Stimulated activated CD8-positive, alpha-beta memory T cell treated with anti-CD3 and anti-CD28 coated beads, Interleukin-12 subunit alpha, Interleukin-12 subunit beta, amount 100 ng/mL, for 4 hours (primary cell): ENCODE measurements at places on chromosomes 12 and 14.

- no peak for DNase-seq
Observed at GRCh38 chr12:473863-474577, 14.3 kb downstream of the B4GALNT3 start.

DNA sequence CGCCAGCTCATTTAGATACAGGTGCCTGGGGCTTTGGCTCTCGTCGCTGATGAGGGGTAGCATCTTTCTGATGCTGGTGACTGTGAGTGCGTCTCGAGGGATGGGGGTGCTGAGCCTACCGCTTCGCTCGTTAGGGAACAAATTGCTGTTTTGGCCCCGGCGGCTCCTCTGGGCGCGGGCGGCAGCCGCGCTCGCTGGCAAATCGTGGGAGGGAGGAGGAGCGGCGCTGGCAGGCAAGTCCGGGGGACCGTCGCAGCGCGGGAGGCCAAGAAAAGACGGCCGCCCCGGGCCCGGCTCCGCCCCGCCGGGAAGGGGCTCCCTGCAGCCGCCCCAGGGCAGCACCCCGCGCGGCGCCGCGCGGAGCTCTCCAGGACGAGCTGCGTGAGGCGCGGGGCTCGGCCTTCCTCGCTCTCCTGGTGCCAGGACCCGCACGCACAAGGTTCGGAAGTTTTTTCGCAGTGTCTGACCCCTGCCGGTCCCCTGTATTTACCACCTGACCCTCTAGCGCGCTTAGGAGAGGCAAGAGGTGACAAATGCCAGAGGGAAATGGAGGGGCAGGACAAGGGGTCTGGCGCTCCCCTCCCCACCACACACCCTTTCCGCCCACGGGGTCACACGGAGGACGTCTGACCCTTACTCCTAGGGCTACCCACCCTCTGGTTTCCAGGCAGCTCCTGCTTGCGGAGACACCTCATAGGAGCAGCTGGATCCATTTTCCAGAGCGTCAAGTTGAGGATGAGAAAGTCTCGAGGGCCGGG, 899 bp upstream of the KCNH3 start:
- DNase-seq = peak; percentile 33

GRCh38 chr14:52876806-52877205, 74.0 kb downstream of the FERMT2 start:
- DNase-seq = no peak

GRCh38 chr14:91027561-91027960, 32.9 kb downstream of the RPS6KA5 start:
- no peak for DNase-seq

GRCh38 chr12:60684988-60685655, 1089.3 kb downstream of the SLC16A7 start:
- DNase-seq = no peak

- no peak for DNase-seq
Observed at GRCh38 chr12:8687846-8688601, 9.8 kb upstream of the RIMKLB start.

DNA sequence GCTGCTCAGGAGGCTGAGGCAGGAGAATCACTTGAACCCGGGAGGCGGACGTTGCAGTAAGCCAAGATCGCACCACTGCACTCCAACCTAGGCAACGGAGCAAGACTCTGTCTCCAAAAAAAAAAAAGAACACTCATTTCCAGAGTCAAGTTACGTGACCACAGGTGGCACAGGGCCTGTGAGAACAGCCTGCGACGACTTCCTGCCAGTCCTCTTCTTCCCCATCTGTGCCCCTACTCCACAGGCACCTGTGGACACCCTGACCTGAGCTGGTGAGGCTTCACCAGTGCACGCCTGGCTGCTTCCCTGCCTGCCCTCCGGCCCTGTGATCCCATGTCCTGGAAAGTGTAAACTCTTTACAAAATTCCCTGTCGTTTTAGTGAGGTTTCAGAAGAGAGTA, 77.7 kb downstream of the PPP2R5C start:
- DNase-seq = no peak

DNA sequence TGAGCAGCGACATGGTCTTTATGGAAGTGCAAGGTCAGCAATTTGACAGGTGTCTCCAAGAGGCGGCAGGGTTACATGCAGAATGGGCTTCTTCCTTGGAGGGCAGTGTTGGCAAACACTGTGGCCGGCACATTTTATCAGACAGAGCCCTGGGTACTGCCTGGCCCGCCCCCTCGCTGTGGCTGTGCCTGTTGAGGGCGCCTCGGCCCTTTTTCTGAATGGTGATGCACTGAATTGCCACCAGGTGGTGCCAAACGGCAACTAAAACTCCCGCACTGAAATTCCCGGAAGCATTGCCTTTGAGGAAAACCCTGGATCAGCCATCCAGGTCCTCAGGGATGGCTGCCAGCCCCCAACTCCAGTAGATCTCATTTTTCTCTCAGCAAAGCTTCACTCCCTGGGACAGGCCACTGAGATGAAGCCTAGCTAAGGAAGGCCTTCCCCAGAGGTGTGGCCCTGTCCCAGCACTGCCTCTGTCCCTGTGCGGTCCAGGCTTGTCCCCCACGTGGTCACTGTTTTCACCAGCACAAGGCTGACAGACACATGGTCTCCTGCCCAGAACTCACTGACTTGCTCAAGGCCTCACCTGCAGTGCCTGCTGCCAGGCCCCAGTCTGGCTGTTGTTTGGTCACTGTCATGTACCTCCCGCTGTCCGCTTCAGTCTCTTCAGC, 73.6 kb downstream of the TESC start:
- peak; percentile 5 for DNase-seq

GRCh38 chr14:99384450-99385417, 95.9 kb downstream of the SETD3 start:
- no peak for DNase-seq

- no peak for DNase-seq
Observed at GRCh38 chr14:104428333-104428851, 151.2 kb upstream of the C14orf180 start.

DNA sequence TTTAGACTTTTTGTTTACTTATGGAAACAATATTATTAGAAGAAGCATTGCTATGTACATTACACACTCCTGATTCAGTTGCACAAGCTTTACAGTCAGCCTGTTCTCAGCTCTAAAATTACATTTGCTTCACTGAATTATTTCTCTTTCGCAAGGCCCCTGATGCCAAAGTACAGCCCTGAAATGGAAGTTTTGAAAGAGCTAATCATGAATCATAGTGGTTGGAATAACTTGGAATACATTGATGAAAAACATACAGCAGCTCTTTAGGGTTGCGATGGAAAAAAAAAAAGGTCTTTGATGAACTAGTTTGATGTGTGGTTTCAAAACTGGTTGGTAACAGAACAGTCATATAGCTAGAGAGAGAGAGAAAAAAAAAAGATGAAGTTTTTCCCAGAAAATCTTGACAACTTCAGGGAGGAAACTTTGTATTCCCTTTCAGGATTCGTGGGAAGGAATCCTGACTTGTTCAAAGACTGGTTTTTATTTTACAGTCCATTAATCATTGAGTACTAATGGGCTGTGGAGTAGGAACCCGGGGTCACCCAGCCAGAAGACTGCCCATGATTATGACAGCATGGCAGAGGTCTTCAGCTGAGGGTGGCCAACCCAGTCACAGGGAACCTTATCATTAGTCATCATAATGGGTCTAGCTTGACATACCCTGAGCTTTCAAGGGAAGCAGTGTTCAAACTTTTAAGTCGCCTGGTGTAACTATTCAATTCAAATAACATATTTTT, 460.1 kb downstream of the NAV3 start:
- no peak for DNase-seq

GRCh38 chr14:68084256-68084655, 264.7 kb downstream of the RAD51B start:
- no peak for DNase-seq

GRCh38 chr12:123723011-123723410, 10.9 kb downstream of the ATP6V0A2 start:
- no peak for DNase-seq

DNA sequence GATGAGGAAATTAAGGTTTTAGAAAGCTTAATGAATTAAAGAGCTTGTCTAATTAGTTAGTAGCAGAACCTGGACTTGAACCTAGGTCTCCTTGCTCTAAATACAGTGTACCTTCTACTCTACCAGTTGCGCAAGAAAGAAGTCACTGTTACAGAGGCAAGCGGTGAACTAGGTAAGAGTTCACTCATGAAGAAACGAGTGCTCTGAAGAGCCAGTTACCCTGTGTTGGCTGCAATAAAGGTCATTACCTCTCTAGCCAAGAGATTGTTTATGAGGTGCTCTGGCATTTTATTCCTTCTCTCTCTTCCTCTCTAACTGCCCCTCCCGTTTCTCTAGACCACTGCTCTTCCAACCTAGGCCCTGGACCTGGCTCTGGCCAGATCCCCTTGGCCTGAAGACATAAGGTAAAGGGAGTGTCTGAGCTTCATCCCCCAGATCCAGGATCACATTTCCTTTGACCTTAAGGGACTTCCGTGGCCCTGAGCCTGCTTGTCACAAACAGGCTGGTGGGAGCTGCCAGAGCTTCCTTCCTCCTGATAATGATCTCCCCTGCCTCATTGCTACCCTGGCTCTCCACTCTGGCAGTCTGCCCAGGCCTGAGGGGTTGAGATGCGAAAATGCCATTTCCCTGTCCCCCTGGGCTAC, 1.9 kb downstream of the RNASE7 start:
- no peak for DNase-seq

DNA sequence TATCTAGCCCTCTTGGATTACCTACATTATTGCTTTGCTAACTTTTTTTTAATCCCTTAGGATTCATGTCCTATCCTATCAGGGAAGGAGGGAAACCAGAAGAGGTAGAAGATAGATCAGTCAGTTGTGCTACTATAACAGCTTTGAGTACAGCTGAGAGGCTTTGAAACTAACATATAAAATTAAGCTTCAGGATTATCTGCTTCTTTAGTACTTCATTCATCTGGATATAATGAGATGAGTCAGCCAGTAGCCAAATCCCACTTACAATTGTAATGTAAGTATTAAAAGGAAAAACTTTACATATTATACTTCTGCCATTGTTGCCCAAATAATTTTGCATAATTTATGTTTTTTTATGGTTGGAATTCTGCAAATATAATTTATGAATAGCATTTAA, 33.4 kb upstream of the ANO6 start:
- DNase-seq = no peak

DNA sequence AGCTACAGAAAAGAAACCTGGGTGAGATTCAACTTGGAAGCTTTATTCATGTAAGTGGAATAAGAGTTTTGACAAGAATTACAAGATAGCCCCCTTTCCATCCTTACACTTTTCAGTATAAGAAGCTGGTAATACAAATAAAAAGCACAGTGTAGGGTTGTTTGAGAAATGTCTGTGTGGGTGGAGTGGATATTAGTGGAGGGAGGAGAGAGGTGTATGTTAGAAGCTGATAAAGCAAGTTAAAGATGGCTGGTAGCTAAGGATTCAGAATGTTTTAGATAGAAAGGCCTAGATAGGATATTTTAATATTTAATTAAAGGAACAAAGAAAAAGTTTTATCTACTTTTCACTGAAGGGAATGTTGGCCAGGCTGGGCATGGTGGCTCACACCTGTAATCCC, 12.5 kb downstream of the CFAP54 start:
- DNase-seq = no peak

DNA sequence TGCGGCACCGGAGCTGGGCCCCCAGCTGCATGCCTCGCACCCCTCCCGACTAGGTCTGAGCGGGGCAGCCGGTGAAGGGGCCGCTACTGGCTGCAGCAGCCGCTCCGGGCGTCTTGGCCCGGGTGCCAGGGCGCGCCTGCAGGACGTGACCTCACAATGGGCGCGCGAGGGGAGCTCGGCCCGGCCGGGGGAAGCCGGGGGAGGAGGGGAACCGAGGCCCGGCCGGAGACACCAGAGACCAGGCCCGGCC, 353 bp downstream of the BAG5 start:
- no peak for DNase-seq

DNA sequence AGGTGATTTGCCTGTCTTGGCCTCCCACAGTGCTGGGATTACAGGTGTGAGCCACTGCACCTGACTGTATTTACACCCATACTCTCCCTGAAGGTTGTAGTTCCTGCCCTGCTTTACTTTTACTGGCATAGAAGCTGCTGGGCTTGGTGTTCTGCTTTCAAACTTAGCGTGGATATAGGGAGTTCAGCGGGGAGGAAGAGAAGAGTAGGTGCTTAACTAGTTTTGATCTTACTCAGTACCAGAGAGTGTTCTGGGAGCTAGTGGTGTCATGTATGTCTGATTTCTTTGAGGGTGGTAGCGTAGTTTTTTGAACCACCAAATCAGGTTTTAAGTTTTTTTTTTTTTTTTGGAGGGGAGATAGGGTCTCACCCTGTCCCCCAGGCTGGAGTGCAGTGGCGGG, 13.8 kb downstream of the RCOR1 start:
- no peak for DNase-seq

- no peak for DNase-seq
Observed at GRCh38 chr12:82415402-82415801, 57.1 kb downstream of the METTL25 start.

DNA sequence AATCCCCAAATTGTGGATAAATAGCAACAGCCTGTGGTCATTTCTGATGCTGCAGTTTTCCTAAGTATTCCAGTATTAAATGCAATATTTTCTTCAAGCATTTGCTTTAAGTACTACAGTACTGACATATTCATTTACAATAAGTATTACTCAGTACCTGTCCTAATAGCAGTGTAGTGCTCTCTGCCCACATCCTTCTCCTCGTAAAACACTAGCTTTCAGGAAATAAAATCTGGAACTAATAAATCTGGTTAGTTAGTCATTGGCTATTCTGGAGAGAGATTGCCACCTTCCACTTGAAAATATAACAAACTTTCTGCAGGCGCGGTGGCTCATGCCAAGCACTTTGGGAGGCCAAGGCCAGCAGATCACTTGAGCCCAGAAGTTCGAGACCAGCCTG, 441.5 kb downstream of the PRKD1 start:
- DNase-seq = no peak
